ENCODE measurements at places on chromosomes 6 and 20. TPM values are rescaled to one million over a fixed set of nuclear protein-coding genes. Genes with fewer than 3 reads are reported as not detected.

GRCh38 chr6:52877786-52878185 lies 31.7 kb downstream of the GSTA3 start:
- no peak for DNase-seq

DNA sequence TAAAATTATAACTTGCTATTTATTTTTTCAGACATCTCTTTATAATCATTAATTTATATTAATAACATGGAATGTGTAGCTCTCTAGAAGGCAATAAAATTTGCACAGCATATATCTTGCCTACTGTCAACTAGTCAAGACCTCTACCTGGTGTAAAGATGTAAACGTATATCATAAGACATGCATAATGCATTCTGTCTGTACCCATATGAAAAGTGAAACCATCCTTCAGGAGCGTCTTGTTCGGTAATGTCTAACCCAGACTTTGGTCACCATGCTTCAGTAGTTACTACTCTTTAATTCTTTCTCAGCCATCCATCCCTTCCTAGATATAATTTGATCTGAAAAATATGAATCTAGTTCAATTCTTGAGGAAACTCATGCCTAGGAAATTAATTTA lies 21.0 kb downstream of the CEP43 start:
- DNase-seq, result no peak

ADTRP gene
- 39.5 TPM for total RNA-seq

DNA sequence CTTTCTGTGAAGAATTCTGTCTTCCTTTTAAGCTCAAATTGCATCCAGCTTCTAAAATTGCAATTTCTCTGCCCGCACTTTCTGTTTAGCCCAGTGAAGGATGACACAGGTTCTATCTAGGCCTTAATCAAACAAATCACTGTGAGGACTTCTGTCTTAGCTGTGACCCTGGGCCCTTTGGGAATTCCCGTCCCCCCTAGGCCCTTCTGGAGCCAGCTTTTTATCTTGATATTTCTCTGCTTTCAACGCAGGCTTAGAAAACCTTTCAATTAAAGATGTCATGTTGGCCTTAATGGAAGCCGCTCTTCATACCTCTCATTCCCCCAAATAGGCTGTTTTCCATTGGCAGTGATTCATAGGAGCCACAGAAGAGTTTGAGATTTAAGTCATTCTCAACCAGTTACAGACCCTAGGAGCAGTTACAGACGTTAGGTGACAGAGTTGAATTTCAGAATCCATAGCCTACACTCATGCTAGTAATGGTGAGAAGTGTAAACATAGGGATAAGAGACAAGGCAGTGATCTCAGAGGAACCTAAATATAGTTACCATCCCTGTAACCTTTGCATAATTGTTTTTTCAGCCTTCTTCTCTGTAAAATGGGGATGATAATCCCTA lies 74.8 kb upstream of the FLRT3 start:
- no peak for DNase-seq

DNA sequence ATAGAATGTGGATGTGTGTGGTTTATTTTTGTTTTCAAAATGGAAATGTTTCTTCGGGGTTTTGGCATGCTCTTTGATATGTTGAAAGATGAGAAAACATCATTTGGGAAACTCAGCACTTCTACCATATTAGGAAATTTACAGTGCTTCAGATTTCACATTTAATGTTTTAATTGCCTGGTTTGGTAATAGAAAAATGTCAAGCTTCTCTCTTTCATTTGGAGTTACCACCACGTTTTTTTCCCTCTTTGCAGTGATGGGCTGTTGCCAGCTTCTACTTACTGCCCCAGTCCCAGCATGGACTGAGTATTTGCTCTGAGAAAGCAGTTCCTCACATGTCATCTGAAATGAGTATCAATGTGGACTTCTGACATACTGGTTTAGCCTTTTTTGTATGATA lies 267.7 kb downstream of the PRL start:
- DNase-seq, result no peak

DNA sequence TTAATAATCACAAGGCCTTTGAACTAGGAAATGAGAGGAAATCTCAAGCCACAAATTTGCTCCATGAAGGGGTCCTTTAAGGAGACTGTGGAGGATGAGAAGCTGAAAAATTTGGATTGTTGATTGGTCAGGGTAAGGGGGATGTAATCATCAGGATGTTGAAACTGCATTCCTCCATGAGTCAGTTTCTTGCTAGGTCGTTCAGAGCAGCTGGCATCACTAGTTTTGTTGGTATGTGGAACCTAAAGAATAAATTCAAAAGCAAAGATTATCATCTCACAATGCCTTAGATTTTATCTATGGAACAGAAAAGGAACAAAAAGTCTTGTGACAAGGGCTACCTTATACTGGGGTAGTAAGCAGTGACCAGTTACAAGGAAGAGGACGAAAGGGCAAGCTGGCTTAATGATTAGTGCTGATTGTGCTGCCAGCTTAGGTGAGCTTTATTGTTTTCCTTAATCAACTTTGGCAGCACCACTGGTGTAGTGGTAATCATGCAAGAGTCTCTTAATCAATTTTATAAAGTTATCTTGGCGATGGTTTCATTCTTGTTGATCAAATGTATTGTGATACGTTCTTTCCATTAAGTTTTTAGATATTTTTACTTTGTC lies 36.6 kb downstream of the CRISP2 start:
- no peak for DNase-seq

DNA sequence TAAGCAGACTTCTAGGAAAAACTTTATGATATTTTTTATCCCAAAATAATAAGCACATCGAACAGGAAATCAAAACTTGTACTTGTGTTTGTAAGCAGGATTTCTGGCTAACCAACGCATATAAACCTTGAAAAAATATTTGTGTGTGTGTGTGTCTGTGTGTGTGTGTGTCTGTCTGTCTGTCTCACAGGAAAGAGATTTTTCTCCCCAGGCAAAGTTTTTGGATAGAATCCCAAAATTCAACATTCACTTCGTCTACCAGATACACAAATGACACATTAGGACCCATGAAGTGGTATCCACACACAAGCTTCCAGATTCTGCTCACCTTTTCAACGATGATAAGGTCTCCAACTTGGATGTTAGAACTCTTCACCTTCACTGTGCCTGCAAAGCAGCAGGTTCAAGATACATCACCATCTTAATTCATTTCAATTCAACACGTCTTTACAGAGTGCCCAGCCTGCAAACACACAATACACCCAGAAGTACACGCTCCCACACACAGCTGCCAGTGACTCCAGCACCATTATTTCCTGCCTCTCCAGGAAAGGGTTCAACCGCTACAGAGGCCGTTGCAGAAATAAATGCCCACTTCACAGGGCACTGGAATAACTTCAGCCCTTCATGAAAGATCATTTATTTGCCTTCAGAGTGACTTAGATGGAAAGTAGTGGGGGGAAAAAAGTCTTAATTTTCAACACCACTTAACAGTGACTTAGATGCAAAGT lies 70.9 kb downstream of the ATP9A start:
- peak; percentile 4 for DNase-seq

GRCh38 chr6:85865420-85866369 lies 223.0 kb upstream of the SYNCRIP start:
- no peak for DNase-seq

DNA sequence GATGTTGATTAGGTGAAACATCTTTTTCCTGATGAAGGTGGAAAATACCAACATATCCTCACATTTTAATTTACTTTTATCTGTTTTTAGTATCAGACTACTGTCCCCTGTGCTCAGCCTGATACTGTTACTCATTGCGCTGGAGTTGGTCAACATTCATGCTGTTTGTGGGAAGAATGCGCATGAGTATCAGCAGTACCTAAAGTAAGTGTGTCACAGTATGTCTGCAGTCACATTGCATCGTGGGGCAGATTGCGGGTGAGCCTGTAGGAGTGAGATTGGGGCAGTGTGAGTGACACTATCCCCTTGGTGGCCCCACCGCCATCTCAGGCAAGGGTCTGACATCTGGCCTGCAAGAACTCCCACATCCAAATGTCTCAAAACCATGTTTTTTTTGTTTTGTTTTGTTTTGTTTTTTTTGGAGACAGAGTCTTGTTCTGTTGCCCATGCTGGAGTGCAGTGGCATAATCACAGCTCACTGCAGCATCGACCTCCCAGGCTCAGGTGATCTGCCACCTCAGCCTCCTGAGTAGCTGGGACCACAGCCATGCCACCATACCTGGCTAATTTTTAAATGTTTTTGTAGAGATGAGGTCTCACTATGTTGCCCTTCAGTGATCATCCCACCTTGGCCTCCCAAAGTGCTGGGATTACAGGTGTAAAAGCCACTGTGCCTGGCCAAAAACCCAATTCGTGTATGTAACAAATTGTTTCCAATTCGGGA lies 27.8 kb downstream of the ERMARD start:
- no peak for DNase-seq

DNA sequence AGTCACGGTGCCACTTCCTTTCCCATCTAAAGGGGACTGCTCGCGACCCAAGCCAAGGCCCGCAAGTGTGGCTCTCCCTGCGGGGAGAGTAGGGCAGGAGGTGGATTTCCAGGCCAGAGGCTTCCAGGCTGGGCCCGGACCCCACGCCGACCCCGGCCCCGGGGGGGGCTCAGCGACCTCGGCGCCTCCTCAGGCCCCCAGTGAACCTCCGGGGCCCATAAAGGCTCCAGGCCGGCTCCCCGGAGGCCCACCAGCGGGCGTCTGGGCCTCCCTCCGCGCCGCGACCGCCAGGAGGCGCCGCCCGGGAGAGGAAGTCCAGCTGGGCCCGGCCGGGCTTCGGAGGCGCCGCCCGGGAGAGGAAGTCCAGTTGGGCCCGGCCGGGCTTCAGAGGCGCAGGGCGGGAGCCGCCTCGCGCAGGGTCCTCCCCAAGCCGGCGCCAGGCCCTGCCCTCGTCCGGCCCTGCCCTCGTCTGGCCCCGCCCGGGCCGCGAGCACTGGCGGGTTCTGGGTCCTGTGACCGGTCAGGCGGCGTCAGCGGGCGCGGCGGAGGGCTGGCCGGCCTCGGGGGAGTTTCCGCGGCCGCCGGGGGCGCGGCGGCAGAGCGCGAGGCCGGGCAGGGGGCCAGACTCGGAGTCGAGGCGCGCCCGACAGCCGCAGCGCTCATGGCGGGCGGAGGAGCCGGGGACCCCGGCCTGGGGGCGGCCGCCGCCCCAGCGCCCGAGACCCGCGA lies at the start of gene RAB32:
Gene RAB32, plus strand, starts transcription at position 623 of the 729 bp plus-strand sequence. Its CDS starts 39 bp downstream, at position 662.
- peak; percentile 93 for DNase-seq

DNA sequence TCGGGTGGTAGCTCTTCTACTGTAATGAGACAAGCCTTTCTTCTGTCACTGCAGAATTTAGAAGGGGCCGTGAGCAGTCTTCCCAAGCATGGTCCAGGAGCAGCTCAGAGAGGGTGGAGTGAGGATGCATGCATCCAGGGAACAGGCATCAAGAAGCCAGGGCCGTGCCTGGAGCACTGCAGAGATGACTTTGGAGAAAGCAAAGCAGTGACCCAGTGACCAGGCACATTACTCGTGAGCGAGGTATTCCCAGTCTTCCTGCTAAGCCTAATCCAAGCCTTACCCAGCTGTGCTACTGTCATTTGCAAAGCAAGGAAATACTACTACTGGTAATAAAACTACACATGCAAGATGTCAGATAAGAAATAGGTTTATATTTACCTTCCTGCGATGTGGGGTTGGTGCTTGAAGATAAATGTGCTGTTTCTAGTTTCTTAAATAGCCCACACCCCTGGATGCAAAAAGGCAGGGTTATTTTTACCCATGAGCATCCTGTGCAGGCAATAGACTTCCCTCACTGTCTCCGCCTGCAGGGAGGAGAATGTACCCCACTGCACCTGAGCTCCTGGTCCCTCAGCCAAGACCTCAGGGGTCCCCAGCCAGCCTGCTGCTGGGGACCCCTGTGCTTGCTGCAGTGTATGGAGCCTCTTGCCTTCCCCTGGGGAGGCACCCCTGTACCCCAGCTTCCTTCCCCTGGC lies 62.9 kb downstream of the SSR1 start:
- DNase-seq, result no peak

GRCh38 chr6:39225946-39226437 lies 3.3 kb downstream of the KCNK5 start:
- DNase-seq, result no peak

- DNase-seq, result no peak
These were observed 522.4 kb downstream of the HDGFL1 start for GRCh38 chr6:23091795-23092194.

MAS1 gene
- total RNA-seq, result not detected

- peak; percentile 56 for DNase-seq
These were observed 228.8 kb downstream of the SYNDIG1 start for GRCh38 chr20:24698189-24698588.

MLIP gene
- total RNA-seq, result 3.1 TPM

EYS gene
- not detected for total RNA-seq

GLP1R gene
- total RNA-seq, result 0.95 TPM

BEND3 gene
- 2.2 TPM for total RNA-seq

- no peak for DNase-seq
These were observed 138.8 kb downstream of the TFAP2A start for GRCh38 chr6:10276106-10276505.
